Stimulated activated CD8-positive, alpha-beta memory T cell treated with anti-CD3 and anti-CD28 coated beads, Interleukin-7, amount 100 ng/mL, for 24 hours (primary cell): ENCODE measurements at places on chromosomes 1 and 21.

- no peak for DNase-seq
These were observed 437.0 kb downstream of the SIPA1L2 start for GRCh38 chr1:232192781-232193450.

DNA sequence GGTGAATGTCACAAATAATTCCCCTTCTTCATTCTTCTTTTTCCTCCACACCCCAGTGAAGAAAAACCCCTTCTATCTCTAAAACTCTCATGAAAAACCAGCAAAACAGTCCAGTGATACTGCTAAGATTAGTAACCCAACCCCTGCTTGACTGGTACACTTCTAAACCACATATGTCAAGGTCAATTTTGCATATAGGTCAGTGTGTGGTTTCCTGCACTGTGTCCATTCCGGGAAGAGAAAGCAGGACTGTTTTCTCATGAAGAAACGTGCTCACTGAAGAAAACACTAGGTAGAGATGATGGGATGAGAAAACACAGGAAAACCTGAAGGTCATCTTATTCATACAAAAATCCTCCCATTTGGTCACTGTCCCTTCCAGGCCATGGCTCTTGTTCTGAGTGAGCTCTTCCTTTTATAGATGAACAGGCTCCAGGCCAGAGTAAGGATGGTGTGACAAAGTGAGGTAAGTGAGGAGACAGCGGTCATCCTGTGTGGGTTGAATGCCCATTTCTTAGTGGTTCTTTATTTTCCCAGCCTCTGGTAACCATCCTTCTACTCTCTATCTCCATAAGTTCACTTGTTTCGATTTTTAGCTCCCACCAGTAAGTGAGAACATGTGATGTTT lies 122.7 kb downstream of the FASLG start:
- no peak for DNase-seq

- DNase-seq, result no peak
These were observed 50.2 kb upstream of the NUF2 start for GRCh38 chr1:163271535-163271934.

DNA sequence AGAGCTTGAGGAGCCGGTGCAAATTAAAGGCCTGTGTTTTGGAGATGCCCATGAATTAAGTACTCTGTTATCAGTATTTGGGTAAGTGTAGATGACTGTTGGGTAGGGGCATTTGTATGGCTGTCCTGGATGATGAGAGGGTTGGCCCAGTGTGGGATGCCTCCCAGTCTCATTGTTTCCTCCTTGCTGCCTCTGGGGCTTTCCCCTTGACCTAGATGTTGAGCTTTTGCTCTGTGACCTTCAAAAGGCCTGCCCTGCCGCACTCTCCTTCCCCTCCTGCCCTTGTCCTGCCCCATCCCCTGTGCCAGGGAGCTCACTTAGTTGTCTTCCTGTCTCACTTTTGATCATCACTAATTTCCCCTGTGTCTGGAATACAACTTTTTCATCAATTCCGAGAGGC lies 10.0 kb downstream of the GALNT2 start:
- no peak for DNase-seq

DNA sequence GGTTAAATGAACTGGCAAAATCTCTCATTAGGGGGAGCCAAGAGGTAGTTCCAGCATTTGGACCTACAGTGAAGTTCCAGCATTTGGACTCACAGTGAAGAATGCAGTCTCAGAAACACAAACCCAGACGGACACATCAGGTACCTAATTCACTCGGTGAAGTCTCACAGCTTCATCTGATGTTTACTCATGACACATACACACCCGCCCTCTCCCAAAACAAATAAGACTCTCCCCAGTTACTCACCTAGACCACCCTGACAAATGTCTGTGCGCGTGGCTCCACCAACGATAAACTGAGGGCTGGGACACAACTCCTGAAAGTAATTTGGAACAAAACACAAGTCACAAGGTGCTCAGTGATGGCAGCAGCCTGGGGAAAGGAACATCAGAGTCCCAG lies 11.4 kb downstream of the CAPN8 start:
- DNase-seq, result no peak

DNA sequence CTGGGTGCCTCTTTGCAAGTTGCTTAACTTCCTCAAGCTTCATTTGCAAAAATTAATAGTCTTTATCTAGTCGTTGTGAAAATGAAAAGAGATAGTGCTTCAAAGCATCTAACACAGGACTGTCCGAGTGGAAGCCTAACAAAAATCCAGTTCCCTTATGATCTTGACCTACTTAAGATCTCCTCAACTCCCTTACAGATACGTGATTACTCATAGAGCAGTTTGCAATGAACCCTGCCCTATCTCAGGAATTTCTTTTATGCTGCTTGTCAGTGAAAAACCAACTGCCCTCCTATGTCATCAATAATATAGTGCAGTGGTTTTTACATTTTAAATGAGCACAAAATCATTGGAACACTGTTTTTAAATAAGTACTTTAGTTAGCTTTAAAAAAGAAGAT lies 314.3 kb downstream of the BACH1 start:
- no peak for DNase-seq

DNA sequence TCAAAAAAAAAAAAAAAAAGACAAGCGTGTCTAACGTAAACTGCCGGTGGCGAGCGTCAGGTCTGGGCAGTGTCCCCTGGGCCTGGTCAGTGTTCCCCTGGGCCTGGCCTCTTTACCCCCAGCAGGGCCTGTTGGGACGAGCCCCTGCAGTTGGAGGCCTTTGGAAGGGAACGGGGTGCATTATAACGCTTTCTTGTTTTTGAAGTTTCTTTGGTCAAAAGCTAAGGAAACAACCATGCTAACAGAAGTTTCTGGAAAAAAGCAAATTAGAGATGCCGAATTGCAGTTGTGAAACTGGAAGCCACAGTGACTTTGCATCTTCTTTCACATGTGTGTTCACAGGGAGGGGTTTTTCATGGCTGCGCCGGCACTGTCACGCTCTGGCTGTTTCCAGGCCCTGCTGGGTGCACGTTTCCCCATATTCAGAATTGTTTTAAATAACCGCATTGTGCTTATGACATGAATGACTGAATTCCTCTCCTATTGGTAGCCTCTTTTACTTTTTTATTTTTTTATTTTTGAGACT lies 16.0 kb downstream of the RRP1 start:
- no peak for DNase-seq

DNA sequence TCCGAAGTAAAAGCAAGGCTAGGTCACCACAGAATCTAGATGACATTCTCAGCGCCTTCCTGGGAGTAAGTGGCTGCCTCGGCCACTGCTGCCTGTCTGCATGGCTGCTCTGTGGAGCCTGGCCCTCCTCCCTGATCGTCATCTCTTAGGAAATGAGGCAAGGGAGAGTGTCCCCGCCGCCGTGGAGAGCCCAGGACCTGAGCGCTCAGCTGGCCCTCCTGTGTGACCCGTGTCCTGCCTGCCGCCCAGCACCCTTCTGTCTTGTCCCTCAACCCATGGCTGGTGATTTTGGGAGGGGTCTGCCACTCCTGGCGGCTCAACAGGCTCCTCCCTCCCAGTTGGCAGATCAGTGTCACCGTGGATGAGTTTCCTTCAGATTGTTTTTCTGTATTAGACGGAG lies 156.4 kb upstream of the COL6A1 start:
- no peak for DNase-seq

GRCh38 chr1:113903501-113904292 lies 902 bp downstream of the AP4B1 start:
- DNase-seq, result no peak

- no peak for DNase-seq
These were observed 601.5 kb upstream of the ZP4 start for GRCh38 chr1:238492271-238492670.

DNA sequence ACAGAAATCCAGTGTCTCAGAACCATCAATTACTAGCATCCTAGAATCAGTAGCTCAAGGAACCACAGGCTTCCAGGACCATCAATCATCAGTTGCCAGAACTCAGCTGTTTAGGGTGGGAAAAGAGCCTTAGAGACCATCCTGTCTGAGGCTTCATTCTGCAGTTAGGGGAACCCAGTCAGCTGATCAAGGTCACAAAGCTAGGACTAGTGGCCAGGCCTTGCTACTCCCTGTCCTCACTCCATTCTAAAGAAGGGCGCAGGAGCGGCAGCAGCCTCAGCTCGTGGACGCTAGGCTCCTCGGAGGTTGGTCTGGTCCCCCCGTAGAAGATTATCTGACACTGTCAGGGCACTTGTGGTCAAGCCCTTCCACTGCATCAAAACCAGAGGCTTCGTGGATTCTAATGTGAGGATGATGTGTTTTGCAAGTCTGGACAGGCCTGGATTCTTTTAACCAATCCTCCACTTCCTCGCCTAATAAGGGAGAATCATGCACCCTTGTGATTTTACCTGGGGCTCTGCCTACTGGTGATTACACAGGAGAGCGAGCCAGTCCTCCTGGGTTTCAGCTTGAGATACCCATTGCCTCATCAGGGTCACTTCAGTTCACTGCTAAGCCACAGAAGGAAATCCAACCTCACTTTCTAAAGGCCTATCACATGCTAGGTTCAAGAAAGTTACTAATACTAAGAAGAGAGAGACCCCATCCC lies 41.7 kb upstream of the IFFO2 start:
- DNase-seq, result no peak

DNA sequence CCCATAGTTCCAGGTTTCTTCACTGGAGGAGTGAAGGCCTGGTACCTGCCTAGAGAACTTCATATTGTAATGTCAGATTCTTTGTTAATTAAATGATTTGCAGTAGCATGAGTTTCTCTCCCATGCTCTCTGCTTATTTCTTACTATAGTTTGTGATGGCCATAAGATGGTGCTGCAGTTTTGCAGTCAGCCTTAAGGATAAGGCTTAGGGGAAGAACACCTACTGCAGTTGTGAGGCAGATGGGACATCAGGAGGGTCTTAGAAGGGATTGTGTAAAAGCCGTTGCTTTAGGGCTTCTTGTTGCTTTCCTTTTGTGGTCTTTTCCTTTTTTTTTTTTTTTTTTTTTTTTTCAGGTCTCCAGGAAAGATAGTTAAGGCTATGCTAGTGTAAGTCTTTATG lies 61.8 kb downstream of the MACF1 start:
- DNase-seq, result no peak

DNA sequence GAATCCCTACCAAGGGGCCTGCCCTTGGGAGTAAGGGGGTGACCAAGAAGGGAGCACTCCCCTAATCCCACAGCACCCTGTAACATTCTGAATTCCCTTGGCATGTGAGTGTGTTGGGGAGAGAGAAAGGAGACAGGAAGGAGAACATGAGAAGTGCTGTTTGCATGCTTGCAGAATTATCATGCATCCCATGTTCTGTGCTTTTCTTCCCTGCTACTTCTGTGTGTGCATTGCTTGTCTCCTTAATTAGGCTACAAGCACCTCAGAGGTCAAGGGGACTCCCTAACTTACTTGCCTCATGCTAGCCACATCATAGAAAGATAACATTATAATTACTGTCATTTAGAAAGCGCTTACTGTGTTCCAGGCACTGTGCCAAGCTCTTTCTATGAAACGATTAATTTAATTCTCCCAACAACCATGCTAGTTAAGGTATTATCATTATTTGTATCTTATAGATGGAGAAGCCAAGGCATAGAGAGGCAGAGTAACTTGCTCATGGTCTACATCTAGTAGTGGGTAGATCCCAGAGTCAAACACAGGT lies 11.1 kb downstream of the NOS1AP start:
- DNase-seq, result no peak

DNA sequence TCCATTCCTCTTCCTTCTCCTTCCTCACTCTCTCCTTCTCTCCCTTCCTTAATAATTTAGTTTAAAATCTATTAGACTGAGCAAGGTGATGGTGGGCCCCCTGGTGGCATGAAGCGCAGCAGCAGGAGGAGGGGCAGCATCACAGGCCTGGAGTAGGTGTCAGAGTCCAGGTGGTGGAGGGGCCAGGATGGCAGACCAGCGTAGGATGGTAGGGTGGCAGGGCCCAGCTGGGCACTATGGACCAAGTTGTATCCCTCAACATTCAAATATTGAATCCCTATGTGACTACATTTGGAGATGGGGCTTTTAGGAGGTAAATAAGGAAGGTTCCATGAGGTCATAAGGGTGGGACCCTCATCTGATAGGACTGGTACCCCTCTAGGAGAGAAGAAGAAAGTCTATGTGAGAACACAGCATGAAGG lies 61.0 kb downstream of the WDR4 start:
- DNase-seq, result no peak

DNA sequence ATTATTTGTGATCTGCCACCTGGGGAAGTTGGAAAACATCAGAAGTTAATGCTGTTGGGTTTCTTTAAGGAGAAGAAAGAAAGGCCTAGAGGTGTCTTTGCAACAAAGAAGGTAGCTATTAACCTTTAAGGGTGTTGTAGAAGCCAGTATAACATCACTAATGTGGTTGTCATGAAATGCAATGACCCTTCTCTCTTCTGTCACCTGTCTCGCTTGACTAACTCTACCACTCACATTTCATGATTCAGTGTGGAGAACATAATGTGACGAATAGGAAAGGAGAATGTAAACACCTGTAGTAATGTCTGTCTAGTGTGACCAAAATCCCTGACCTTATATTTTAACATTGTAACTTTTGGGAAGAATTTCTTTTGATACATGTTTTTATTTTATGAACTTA lies 211.7 kb upstream of the UBE2U start:
- no peak for DNase-seq
